H4 (cell line): ENCODE measurements at places on chromosomes 5 and 9. TPM values are rescaled to one million over a fixed set of nuclear protein-coding genes. Genes with fewer than 3 reads are reported as not detected.
A peak's percentile ranks its signal among the peaks of the same experiment; 100 is the strongest.

Gene PDZD2
- 1.2 TPM in 2 replicates for total RNA-seq

DNA sequence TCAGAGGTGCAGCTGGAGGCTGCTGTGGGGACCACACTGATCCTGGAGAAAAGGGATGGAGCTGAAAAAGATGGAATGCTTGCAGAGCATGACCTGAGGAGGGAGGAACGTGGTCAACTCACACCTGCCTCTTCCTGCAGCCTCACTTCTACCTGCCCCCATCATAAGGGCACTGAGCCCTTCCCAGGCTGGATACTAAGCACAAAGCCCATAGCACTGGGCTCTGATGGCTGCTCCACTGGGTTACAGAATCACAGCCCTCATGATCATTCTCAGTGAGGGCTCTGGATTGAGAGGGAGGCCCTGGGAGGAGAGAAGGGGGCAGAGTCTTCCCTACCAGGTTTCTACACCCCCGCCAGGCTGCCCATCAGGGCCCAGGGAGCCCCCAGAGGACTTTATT lies 5.9 kb upstream of the SLC6A7 start:
- DNase-seq: no peak

Gene QRFP
- total RNA-seq: not detected in 2 replicates

GRCh38 chr5:59768152-59769040 lies 125.1 kb downstream of the PDE4D start:
- DNase-seq: peak; percentile 78

Gene SPINK7
- not detected in 2 replicates for total RNA-seq

Gene REEP2
- 2.1 and 6.0 TPM in 2 replicates for total RNA-seq

Gene PDE8B
- total RNA-seq: 0.19 TPM in 1 of 2 replicates, not detected in the other

Gene SCGB3A1
- not detected in 2 replicates for total RNA-seq

GRCh38 chr5:102807878-102808502 lies 52.9 kb downstream of the PAM start:
- peak; percentile 18 for DNase-seq

DNA sequence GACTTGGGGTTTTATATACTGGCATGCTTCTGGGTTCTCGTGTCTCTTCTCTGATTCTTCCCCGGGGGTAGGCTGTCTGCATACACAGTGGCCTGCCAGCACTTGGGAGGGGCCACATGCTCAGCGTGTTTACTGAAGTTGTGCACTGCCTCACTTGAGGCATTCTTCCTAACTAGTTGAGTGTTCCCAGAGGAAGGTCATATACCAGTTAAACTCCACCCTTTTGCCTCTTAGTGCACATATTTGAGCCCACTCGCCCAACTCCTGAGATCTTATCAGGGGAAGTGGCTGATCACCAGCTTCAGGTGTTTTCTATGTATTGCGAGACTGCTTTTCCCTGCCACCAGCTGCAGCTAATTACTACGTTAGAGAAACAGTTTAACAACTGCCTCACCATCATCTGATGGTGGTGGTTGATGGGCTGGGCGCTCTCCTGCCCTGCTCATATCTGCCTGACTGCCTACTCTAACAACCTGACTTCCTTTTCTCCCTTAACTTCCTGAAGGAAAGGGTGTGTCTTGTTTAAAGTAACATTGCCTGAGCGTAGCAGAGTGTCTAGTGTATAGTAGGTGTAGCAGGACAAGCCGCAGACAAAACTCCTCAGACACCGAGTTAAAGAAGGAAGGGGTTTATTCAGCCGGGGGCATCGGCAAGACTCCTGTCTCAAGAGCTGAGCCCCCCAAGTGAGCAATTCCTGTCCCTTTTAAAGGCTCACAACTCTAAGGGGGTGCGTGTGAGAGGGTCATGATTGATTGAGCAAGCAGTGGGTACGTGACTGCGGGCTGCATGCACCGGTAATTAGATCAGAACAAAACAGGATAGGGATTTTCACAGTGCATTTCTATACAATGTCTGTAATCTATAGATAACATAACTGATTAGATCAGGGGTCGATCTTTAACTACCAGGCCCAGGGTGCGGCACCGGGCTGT lies 60.1 kb upstream of the CLINT1 start:
- DNase-seq: peak; percentile 35

Gene NME5
- 2.6 and 5.6 TPM in 2 replicates for total RNA-seq

GRCh38 chr5:125408448-125409233 lies 662.2 kb upstream of the ZNF608 start:
- peak; percentile 90 for DNase-seq
